DMS79 (cell line): ENCODE measurements at places on chromosomes 3 and 15.

GRCh38 chr15:63899193-63899592 lies 65.4 kb upstream of the HERC1 start:
- DNase-seq = no peak

- no peak for DNase-seq
These were observed 228.6 kb downstream of the UBE2E2 start for GRCh38 chr3:23431764-23432163.

GRCh38 chr3:115580566-115580965 lies 42.7 kb upstream of the GAP43 start:
- DNase-seq = no peak

GRCh38 chr3:125594581-125595011 lies 701 bp downstream of the OSBPL11 start:
- no peak for DNase-seq

DNA sequence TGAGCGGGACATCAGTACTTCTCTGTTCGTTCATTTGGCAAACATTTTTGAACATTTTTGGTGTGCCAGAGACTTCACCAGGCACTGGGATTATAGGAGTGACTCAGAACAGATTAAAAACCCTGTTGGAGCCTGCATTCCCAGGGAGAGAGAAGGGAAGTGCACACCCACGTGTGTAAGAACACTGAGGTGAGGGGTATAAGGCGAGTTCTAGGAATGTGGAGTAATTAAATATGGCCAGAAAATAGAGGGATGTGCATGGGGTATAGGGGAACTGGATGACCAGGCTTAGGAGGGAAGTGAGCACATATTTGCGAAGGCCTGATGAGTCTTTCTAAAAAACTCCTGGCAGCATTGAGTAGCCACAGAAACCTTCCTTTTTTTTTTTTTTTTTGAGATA lies 401.2 kb upstream of the C2CD4B start:
- no peak for DNase-seq

GRCh38 chr3:107325446-107325845 lies 51.8 kb upstream of the CCDC54 start:
- DNase-seq = no peak

- no peak for DNase-seq
These were observed 49.9 kb downstream of the CLEC3B start for GRCh38 chr3:45075821-45076625.

GRCh38 chr3:160950542-160950941 lies 154.6 kb downstream of the B3GALNT1 start:
- DNase-seq = no peak

DNA sequence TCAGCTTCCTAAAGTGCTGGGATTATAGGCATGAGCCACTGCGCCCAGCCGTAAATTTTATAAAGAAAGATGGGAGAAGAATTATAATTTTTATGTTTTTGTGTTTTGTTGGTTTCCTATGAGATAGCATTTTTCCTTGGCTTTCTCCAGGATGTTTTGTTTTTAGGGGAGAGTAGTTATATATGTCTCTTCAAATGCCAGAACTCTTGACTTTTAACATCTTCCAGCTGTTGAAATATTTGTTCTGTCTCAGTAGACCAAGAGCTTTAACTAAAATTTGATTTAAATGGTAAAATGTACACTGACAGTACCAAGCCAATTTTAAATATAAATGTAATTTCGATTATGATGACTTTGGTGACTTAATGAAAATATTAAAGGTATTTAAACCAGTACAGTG lies 96.8 kb downstream of the DHX36 start:
- DNase-seq = no peak

DNA sequence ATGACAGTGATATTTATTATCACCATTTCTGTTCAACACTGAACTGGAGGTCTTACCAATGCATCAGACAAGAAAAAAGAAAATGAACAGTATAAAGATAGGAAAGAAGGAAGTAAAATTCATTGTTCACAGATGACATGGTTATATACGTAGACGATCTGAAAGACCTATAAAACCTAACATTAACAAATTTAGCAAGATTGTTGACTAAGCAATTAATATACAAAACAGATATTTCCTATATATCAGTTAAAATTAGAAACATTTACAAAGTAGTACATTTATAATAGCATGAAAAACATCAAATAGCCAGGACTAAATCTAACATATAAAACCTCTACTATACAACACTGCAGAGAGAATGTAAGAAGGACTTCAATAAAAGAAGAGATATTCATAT lies 92.8 kb upstream of the MELTF start:
- no peak for DNase-seq

DNA sequence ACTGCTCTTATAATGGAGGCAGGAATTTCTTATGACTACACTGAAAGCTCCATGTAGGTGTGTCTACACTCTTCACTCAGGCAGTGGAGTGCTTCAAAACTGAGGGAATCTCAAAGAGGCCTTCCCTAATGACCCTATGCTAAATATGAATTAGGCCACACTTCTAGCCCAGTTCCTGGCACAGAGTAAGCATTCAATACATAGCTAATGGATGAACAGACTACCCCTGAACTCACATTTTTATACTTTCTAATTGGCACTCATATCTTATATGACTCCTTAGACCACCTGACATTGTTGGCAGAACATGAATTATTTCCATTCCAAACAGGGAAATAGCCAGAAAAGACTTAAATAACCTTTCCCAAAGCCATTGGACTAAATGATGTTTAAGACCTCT lies 3.4 kb downstream of the RARRES1 start:
- no peak for DNase-seq

- no peak for DNase-seq
These were observed 99.6 kb downstream of the FNDC3B start for GRCh38 chr3:172138792-172139507.

DNA sequence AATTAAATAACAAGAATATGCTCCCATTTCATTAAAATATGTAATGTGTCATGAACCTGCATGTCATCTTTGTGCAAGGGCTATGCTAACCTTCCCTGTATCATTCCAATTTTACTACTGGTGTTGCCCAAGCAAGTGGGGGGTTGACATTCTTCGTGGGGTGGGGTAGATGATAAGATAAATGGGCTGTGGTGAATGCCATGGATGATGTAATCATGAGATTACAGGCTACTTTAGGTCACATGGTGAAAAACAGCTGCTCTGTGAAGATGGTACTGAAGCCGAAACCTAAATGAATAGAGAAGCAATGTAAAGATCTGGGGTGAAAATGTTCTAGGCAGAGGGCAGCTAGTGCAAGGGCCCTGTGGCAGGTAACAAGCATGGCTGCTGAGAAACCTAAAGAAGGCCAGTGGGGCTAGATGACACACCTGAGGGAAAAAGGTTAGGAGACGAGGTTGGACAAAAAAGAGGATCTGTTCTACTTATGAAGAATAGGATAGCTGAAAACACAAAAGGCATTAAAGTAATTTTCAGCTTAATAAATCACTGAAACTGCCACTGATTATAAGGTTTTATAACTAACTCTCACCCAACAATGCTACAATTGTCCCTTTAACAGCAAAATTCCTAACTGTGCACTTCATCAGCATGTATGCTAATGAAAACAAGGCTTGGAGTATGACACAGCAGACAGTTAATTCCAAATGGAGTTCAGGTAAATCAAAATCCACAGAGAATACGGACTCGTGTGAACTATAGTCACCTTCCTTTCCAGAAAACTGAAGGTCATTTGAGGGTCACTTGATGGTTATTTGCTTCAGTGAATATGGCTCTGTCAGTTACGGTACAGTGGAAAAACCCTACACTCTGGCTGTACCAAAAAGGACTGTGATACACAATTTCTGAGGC lies 35.0 kb downstream of the MTMR10 start:
- DNase-seq = no peak

DNA sequence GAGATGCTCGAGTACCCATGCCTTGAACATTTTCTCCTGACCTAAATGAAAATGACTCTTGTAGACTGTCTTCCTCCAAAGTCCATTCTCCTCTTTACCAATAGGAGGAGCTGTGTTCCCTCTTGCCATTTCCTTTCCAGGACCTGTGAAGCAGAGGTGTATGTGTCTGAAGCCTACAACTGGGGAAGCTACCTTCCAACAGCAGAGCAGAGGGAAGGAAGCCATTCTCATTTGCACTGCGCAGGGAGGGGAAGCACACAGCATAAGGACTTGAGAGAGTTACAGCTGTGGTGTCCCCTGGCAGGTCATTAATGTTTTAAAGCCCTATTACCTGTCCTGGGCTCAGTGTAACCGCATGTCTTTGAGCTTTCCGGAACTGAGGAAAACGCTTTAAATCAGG lies 38.7 kb downstream of the HSPBAP1 start:
- no peak for DNase-seq

- no peak for DNase-seq
These were observed 31.0 kb downstream of the FGD5 start for GRCh38 chr3:14849638-14850230.

- DNase-seq = no peak
These were observed 90.9 kb downstream of the SAMMSON start for GRCh38 chr3:70090322-70090913.

DNA sequence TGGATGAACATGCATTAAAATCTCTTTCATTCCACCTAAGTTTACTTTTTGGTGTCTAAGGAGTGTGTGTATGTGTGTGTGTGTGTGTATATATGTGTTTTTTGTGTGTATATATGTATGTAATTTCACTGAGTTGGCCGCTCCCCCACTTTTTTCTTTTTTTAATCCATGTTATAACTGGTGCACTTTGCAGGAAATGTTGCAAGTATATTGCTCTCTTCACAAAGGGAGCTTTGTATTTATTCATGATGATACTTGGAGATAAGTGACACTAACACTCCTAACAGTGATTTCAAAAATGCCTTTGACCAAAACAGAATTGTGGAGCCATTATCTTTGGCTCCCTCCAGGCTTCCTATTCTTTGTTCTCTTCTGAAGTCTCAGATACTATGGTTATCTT lies 95.8 kb downstream of the FNDC3B start:
- no peak for DNase-seq

- no peak for DNase-seq
These were observed 47.6 kb downstream of the ARIH1 start for GRCh38 chr15:72521682-72522081.

- DNase-seq = no peak
These were observed 134.8 kb downstream of the MFSD1 start for GRCh38 chr3:158936530-158937113.

DNA sequence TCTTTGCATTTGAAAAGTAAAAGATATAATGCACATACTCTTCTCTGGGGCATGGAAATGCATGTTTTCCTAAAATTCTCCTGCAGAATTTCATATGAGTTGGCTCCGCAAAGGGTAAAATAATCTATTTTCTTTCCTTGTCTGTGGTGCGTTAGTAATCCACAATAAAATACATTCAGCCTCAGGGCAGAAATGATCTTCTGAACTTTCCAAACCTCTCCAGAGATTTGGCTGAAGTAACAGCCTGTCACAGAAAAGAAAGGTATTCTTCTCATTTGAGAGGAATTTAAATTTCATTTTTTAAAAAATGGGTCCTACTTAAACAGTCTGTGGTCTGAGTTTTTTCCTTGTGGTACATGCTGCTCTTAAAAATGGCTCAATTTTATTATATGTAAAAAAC lies 182.7 kb upstream of the DCBLD2 start:
- no peak for DNase-seq

GRCh38 chr15:48775546-48775945 lies 35.3 kb downstream of the CEP152 start:
- DNase-seq = no peak

GRCh38 chr3:72727172-72727571 lies 121.1 kb downstream of the SHQ1 start:
- DNase-seq = no peak

DNA sequence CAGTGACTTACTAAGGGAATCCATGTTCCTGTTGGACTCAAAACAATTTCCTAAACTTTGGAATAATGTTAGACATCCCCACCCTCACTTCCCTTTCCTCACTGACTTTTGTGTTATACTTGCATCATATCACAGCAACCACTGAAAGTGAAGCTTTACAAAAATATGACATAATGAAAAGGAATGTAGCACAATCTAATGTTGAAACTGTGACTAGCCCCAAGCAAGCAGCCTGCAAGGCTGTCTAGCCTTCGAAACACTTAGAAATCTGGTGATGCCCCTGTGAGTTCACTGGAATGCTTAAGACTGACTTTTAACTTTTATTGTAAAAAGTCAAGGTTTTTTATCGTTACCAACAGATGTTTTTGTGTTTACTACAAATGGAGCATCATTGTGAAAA lies 203.7 kb upstream of the ZNF385D start:
- no peak for DNase-seq

- no peak for DNase-seq
These were observed 1.1 kb upstream of the IGF1R start for GRCh38 chr15:98647026-98647773.

- no peak for DNase-seq
These were observed 34.7 kb upstream of the RBP1 start for GRCh38 chr3:139574026-139574947.

- DNase-seq = no peak
These were observed 293.8 kb downstream of the ROBO1 start for GRCh38 chr3:79473993-79474392.

DNA sequence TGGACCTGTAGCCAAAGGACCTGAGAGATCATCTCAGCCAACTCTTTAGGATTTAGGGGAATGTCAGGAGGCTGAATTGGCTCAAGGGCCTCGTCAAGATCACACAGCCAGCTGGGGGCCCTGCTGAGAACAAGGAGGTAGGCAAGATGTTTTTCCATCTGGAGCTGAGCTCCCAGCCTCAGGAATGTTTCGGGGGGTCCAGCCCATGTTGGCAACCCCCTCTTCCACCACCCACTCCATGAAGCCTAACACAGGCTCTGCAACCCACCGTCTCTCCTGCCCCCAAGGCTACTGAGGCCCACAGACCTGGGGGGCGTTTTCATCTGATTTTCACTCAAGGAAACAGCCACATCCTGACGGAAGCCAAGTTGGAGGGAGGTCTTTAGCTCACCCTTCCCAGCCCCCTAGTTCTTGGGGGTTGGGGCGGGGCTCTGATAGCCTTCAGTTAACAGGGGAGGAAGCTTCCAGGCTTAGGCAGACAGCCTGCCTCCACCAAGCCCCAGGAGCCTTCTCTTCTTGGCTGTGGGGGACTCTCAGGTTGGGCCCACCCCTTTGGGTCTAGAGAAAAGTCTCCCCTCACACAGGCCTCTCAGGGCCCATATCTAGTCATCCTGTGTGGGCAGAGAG lies 48.8 kb downstream of the EPHB3 start:
- no peak for DNase-seq

DNA sequence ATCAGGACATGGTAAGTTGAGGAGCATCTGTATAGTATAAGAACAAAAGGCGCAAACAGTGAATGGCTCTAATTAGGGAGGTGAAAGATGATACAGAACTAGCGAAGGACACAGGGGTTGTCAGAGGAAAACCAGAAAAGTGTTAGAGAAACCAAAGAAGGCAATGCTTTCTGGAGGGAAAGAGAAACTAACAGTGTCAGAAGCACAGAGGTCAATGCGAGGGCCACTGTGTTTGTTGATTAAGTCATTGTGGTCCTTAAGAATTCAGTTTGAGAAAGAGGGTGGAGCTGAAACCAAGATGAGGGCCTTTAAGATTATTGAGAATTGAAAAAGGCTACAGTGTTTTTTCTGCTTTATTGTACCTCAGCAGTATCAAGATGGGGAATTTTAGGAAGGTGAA lies 28.8 kb downstream of the ATG7 start:
- DNase-seq = no peak
